SIG-M5 (cell line): ENCODE measurements at places on chromosomes 2 and 18.

GRCh38 chr2:145325485-145325884 lies 805.6 kb upstream of the ZEB2 start:
- no peak for DNase-seq

DNA sequence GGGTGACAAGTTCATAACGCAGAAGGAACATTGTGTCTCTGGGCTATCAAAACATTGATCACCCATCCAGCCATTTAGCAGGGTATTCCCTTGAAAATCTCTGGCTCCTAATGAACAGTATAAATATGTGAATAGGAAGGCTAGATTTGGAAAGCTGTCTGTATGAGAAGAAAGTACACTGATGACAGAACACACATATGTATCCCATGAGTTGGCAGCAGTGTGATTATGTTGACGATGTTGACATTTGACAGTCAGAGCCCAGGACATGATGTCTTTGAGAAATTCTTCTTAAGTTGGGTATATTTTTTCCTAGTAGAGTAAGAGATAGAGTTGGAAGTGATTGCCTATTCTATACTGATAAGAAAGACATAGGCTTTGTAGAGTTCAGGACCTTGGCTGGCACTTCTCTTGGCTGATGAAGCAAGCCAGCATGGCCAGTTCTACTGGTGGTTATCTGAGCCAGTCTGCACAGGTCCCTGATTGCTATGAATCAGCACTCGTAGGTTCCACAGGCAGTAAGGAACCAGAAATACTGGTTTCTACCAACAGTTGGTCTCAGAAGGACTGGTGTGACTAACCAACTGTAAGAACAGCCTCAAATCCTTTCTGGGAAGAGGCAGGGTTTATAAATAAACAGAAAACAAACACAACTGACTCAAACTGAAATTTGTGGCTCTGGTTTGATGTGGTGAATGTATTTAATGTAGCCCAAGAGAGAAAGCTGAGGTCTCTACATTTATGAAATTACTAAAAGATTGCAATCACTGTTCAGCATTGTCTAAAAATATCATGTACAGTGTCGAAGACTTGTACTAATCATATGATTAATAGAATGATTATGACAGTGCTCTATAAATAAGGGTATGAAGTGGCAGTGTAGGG lies 43.9 kb upstream of the RAPH1 start:
- DNase-seq: no peak

DNA sequence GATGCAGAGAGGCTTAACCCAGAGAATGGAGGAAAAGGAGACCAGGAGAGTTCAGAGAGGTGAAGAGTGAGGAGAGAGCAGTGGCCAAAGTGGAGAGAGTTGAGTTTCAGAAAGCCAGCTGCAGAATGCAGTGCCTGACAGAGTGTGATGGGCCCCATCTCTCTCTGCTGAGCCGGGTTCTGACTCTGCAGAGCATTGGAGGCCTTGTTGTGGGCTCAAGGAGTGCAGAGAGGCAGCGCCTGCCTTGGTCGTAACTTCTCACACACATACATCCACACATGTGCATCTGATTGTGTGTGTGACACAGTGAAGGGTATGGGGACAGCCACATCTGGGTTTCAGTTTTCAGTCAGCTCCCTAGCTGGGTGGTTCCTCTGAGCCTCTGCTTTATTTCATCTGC lies 58.8 kb downstream of the AGAP1 start:
- DNase-seq: no peak

DNA sequence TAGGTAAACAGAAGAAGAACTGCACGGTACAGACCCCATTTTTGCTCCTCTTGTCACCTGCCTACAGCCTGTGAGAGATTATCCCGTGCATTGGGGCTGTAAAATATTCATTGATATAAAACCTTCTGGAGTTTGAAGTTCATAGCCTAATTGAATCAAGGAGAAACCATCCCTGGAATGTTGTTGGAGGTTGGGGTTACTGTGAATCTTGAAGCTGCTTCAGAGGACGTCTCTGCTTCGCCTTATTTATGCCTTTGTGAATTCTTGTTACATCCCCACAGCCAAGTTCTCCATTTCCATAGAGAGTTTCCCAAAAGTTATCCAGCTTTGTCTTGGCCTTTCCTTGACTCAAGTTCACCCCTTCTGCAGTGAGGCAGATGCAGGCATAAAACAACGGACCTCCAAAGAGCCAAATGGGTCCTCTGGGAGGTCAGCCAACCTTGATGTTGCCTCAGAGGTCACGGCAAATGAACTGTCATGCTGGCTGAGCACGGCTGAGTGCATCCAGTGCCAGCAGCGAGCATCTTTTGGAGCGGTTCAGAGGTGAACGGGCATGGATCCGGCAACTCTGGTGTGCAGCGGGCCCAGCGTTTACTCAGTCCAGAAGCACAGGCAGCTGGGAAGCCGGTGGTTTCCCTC lies 317.6 kb downstream of the PRKCE start:
- DNase-seq: no peak

DNA sequence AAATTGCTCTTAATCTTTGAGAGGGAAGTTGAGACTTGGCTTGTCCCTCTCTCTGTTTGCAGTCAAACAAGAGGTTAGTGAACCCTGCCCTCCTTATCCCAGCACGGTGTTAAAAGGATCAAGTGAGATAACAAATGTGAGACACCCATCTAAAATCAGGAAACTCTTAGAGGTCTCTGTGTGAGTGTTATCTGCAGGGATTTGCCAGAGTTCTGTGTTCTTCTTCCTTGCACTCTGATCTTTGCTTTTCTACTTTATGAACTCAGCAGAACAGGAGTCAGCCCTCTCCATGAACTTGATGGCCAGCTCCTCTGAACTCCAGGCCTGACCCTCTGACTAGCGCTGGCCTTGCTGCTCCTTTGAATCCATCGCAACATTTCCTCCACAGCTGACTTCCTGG lies 123.8 kb downstream of the NCKAP5 start:
- DNase-seq: no peak

GRCh38 chr2:235055891-235056516 lies 104.2 kb downstream of the SH3BP4 start:
- no peak for DNase-seq

GRCh38 chr2:186459009-186459408 lies 27.1 kb upstream of the ZC3H15 start:
- DNase-seq: no peak

GRCh38 chr2:105578166-105578565 lies 166.5 kb upstream of the NCK2 start:
- DNase-seq: no peak

DNA sequence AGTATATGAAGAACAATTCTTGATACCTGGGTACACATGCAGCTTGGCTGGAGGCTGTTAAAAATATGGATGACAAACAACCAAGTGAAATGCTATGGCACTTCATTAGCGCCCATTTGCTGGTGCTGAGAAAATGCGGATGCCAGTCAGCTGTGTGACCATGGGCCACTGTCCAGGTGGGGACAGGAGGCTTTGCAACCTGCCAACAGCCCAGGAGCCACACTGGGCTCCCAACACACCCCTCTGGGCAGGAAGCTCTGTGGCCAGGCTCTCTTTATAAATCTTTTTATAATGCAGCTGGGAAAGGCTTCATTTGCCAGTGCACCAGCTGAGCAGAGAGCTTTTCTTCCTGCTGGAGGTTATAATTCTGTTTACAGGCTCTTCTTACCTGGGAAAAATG lies 19.9 kb downstream of the RNF144A start:
- no peak for DNase-seq

- no peak for DNase-seq
These were observed 42.5 kb upstream of the PID1 start for GRCh38 chr2:229313591-229313990.

DNA sequence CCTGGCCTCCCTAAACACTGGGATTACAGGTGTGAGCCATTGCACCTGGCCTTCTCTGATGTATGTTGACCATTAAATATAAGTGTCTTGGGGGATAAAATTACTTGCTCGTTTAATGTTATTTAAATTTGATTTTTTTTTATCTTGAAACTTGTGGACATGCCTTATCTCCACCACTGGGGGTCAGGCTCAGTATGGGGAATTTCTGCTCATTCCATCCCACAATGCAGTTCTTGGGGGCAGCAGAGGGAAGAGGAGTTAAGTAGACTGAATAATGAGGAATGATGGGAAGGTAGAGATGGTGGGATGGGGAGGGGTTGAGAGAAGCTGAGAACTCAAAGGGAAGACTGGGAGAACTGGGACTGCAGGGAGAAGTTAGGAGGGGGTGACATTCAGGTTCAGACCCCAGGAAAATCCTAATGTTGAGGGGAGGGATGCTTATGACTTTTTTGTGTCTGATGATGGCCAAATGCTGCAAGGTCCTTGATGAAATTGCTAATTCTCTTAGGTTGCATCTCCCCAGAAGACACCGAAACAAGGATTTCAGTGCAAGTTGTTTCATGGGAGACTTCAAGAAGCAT lies 174.2 kb downstream of the MIB1 start:
- no peak for DNase-seq

DNA sequence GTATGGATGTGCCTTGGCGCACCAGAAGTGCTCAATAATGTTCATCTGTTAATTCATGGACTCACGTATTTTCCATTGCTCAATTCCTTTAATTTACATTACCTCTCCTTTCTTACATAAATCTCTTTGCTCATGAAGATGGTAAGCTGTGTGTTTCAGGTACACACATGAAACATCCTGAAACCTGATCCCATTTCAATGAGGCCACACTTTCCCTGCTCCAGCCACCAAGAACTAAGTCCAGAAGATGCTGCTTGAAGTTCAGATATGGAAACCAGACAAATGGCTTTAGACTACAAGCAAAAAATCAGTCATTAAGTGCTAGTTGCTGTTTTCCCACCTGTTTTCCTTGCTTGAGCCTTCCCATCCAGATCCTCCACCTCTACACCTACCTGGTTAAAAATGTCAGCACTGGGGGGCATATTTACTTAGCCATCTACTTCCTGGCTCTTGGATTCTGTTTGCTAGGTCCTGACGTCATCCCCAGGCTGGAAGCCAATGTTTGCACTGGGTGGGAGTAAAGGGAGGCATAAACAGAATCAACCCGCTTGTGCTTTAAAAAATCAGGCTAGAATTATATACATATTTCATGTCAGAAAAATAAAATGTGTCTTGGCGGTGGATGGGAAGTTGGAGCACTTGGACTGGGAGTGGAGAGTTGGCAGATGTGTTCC lies 309.7 kb downstream of the OSR1 start:
- no peak for DNase-seq

GRCh38 chr18:79507546-79508480 lies 112.1 kb downstream of the NFATC1 start:
- no peak for DNase-seq

DNA sequence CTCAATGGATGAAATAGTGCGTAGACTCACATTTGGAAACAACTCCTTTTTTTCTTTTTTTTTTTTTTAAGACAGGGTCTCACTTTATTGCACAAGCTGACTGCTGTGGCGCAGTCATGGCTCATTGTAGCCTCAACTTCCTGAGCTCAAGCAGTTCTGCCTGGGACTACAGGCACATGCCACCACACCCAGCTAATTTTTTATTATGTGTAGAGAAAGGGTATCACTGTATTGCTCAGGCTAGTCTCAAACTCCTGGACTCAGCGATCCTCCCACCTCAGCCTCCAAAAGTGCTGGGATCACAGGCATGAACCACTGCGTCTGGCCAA lies 17.4 kb downstream of the HAT1 start:
- DNase-seq: peak; percentile 33

GRCh38 chr2:35463805-35464596 lies 891.6 kb upstream of the CRIM1 start:
- no peak for DNase-seq

DNA sequence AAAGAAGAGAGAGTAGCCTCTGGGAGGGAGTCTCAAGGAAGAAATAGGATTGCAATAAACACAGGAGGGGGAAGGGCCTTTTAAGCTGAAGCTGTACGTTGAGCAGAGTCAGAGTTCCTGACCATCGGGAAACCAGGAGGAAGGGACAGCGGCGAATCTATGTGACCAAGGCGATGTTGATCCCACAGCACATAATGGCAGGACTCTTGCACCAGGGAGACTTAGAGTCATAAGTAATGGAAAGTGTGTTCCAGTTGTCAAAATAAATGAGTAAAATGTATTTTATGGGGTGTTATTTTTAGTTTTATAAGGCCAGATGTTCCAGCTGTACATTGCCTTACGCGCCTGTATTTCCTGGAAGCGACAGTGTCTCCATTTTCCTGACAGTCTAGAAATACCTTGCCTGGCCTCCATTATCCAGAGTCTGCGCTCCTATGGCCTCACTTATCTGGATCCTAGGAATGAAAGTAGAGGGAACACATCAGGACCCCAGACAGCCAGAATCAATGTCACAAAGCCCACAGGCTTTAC lies 152.8 kb upstream of the COPS8 start:
- DNase-seq: no peak

DNA sequence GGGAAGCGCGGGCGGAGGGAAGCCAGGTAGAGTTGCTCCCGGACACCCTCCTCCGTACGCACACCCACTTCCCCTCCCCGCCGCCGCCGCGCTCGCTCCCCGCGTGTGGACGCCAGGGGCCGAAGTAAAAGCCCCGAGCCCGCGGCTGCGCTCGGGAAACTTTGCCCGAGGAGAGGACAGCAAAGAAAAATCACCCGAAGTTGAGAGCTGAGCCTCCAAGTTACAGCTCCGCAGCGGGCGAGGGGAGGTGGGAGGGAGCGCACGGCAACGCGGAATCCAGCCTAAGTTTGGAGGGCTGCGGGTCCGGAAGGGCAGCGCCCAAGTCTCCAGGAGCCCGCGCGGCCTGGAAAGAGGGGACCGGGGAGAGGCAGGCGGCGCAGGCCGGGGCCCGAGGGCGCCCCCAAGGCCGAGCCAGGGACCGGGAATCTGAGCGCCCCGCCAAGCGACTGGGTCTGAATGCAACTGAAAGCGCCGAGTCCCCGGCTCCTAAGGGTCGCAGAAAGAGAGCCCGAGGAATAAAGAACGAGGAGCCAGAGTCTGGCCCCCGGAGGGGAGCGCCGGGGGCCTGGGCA lies 706 bp upstream of the BCL11A start:
- DNase-seq: no peak

- DNase-seq: no peak
These were observed 191.2 kb downstream of the LRRTM1 start for GRCh38 chr2:80113399-80113798.

- DNase-seq: no peak
These were observed 92.3 kb downstream of the UBE2E3 start for GRCh38 chr2:181072486-181073235.

GRCh38 chr2:196266855-196267254 lies 95.5 kb upstream of the STK17B start:
- no peak for DNase-seq

GRCh38 chr2:211204456-211204855 lies 648.1 kb downstream of the CPS1 start:
- DNase-seq: no peak

GRCh38 chr2:135149251-135149650 lies 97.2 kb downstream of the RAB3GAP1 start:
- DNase-seq: no peak

DNA sequence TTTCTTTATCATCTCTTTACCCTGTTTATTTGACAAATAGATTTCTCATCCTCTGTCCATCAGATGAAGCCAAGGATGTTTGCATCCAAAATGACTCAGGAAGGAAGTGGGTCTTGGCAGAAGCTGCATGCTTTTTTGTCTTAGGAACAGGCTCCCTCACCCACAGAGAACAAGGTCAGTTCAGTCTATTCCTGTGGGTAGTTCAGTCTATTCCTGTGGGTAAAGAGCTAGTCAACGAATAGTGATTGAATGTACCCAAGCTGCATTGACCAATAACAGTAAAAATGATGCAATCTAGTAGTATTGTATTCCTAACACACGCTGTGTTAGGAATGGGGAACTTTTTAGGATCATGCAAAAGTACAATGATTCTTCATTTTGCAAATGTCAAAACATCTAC lies 290.8 kb upstream of the TANK start:
- no peak for DNase-seq

- no peak for DNase-seq
These were observed 84.7 kb downstream of the BCL2 start for GRCh38 chr18:63234841-63235240.

GRCh38 chr18:501406-501714 lies 859 bp upstream of the COLEC12 start:
- DNase-seq: no peak
